Activated CD4-positive, alpha-beta T cell treated with anti-CD3 and anti-CD28 coated beads, Interleukin-2, Interleukin-4, amounts not matched to agents 100 ng/mL and 50 ng/mL, durations not matched to agents 16 hours and 8 hours (primary cell): ENCODE measurements at places on chromosomes 12 and 14.

DNA sequence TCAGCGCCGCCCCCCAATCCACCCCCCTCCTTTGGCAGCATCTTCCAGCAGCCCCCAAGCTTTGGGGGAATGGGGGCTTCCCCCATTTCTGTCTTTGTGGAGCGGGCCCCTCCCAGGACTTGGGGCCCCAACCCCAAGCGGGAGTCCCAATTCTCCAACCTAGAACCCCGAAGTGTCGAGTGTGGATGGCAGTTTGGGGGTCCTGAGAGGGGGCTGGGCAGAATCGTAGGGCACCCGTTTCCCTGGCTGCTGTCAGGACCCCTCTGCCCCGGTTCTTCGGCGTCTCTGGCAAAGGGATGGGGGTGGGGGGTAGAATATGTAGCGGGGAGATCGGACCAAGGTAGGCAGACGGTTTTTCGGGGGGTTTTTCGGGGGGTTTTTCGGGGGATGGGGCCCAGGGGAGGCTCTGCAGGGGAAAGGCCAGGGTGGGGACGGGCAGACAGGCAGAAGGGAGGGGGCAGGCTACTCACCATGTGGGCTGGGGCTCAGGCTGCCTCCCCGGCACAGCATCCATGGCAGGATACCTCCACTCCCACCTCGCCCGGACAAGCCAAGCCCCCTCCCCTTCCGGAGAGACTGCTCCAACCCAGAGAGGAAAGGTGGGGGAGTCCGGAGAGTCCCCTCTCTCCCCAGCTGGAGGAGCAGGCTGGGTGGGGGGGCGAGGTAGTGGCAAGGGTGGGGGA is 739 bp downstream of the JPH4 start:
- no peak for DNase-seq

DNA sequence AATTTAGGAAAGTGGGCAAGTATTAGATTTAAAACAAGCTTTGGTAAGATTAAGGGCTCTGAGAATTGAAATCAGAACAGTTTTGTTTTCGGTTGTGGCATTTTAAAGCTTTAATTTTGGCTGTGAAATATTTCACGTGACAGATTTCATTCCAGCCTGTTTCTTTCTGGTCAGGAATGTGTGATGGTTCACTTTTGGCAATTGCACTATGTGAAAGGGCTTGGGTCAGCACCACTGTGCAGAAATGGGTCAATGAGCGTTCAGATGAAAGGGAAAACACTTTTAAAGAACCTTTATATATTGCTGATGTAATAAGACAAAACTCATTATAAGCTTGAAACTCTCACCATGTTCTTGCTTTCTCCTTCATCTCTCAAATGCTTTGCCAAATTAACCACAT is 17.1 kb downstream of the NUBPL start:
- DNase-seq = no peak

DNA sequence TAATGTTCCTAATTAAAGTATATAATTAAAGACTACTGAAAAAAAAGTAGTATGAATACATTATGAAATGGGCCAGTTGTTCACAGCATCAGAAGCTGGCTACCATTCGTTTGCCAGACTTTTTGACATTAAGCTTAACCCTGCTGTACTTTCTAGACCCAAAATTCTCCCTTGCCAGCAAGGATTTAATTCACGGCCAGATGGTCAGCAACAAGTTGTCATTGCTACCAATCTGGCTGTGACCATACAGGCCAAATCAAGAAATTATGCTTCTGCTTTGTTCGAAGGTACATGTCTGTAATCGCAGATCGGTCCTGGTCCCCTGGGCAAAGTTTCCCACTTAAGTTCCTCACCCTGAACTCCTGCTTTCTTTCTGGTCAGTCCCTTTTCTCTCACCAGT is 217.7 kb upstream of the ATXN7L3B start:
- no peak for DNase-seq

DNA sequence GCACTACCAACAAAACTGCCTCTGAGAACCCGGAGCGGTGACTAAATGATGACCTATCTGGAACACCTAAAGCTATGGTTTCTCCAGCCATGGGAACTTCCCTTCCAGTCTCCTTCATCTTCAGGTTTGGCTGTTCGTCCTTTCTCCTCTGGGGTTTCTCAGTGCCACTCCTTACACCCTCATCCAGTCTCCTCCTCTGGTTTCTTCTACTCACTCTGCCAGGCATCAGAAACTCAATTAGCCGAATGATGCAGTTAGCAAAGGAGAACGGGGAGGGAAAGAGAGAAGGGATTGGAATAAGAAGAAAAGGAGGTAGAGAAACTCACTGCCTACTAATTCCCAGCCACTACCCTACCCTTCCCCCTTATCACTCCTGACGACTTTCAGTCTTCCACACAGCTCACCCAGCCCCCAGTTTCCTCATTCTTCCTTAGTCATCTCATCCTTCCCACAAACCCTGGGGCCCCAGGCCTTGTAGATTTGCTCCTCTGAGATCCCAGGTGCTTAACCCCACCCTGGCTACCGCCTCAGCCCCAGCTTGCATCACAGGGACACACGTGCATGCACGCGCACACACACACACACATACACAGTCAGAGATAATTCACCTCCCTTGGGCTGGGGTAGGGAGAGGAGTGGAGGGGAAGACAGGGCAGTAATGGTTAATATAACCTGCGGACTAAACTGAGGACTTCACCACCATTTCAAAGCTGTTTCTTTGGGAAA is 13.0 kb downstream of the FGD6 start:
- DNase-seq = no peak

DNA sequence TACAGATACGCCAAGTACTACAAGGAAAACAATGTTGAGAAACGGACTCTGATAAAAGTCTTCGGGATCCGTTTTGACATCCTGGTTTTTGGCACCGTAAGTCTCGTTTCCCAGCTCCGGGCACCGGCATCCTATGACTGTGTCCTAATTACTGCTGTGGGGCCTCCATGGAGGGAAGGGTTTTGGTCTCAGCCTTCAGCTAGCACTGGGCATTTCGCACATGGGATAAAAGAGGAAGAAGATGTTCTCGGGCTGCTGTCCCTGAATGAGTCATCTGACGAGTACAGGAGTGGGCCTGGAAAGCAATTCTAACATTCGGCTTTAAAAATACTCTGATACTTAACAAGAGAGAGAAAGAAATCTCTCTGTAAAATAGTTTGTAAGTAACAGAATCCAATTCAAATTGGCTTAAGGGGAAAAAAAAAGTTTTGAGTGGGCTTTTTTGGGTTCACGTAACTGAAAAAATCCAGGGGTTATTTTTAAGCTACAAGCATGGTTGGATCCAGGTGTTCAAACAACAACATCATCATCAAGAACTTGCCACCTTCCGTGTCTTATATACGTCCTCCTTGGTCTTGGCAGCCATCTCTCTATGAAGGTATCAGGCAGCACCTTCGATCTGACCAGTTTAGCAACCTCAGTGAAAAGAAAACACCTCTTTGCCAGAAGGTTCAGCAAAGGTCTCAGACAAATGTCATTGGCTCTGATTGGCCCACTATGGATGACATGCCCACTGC is 34.4 kb upstream of the P2RX4 start:
- DNase-seq = no peak

DNA sequence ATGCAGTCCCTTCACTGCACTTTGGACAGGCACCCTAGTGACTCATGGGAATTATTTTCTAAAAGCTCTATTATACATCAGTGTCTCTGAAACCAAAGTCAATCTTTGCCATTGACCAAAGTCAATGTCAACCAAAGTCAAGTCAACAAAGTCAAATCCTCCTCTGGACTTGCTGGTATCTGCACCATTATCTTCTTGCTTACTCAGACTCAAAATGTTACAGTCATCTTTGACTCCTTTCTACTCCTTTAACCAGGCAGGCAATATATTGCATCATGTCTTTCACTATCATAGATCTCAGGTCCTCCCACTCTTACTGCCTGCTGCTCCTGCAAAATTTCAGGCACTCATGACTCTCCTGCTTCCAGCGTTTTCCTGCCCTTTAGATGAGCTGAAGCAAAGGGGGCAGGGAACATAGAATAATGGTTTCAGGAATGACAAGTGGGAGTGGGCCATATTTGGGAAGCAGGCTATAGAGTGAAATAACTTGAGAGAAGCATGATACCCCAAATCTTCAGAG is 39.2 kb downstream of the IGF1 start:
- DNase-seq = peak; percentile 25

DNA sequence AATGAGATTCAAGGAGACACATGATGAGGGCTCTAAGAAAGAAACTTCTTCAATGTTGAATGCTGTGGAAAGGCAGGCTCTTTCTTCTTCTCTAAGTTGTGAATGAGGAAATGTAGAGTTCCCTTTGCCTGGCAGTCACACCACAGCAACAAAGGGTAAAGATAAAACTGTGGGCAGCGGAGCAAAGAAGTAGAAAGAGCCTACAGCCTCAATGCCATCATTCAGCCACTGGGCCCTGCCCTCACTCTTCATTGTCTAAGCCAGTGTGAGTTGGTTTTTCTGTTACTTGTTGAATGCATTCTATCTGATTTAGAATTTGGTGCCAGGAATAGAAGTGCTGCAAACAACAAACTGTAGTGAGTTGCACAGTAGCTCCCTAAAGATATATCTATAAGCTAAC is 12.2 kb downstream of the SDR9C7 start:
- DNase-seq = no peak

GRCh38 chr12:19894803-19895202 is 455.5 kb downstream of the AEBP2 start:
- DNase-seq = peak; percentile 83

DNA sequence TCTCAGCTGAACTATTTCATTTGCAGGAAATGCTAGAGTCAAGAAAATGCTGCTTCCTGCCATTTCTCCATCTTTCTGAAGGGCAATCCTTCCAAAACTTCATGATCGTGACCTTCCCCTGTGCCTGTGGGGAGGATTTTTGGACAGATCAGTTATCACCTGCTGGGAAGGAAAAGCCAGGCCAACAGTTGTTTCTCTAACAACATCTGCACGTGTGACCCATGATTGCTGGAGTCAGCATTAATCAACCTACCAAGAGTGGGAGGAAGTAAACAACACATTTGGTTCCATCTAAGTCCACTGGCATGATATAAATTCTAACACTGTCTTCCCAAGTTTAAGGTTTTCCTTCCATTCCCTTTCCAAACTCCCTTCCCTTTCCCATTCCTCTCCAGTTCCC is 172.7 kb downstream of the APAF1 start:
- no peak for DNase-seq

DNA sequence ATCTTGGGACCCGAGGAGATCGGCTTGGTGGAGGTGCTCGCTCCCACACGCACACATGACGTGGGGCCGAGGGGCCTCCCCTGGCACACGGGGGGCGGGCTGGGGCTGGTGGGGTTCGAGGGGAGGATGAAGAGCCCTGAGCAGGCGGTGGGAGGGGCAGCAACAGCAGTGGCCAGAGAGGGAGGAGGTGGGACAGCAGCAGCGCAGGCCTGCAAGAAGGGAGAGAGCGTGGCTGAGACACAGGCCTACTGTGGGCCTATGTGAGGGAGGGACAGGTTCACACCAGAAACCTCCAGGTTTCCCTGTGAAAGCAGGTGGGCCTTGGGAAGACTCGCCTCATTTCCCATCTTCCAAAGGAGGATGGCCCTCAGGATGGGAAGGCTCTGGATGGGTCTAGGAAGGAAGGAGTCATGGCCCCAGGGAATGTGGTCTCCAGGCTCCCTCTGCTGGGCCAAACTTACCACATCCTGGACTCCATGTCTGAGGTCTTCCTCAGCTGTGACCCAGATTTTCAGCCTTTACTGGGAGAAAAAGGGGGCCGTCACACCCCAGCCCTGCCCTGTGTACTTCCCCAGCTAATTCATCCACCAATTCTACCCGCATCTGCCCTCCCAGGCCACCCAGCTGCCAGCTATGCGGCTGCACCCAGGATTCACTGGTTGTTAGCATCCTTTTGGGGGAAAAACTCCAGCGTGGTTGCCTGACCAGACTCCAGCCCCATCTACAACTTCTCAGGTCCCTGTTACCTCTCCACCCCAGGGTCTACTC is 2.8 kb downstream of the PIANP start:
- no peak for DNase-seq

- DNase-seq = no peak
These were observed 149.1 kb upstream of the HMGA2 start for GRCh38 chr12:65675141-65675621.

GRCh38 chr14:77092676-77093075 is 5.4 kb upstream of the CIPC start:
- DNase-seq = no peak

GRCh38 chr12:49332891-49333371 is 4.1 kb downstream of the C1QL4 start:
- DNase-seq = no peak

DNA sequence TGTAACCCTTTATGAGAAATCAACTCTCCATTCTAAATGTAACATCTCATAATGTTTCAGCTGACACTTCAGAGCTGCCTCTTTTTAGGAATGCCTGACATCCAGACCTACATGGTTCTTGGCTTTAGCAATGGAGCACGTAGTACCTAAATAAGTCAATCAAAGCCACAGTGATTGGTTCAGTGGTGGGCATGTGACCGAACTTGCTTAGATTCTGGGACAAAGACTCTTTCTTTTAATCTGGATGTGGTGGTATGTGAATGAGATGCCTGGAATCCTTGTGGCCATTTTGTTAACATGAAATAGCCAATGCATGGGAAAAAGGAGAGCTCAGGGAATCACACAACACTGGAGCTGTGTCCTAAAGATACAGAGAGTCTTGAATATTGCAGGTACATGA is 11.8 kb downstream of the GPR65 start:
- no peak for DNase-seq

DNA sequence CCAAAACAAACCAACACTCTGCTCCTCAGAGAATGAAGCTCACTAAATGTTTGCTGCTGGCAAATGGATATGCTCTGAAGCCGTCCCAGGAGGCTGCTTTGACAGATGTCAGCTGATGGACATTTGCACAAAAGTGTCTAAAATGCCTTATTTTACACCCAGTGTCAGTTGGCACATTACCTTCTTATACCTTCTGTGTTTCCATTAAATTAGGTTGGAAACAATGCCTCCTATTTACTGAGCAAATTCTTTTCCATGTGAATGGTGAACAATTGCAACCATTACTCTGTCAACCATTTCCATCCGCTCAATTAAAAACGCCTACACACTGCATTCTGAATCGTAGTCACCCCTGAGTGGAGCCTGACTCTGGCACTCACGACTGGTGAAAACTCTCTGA is 1679.9 kb upstream of the FLRT2 start:
- DNase-seq = no peak

GRCh38 chr14:94157197-94157596 is 16.9 kb upstream of the PPP4R4 start:
- no peak for DNase-seq

DNA sequence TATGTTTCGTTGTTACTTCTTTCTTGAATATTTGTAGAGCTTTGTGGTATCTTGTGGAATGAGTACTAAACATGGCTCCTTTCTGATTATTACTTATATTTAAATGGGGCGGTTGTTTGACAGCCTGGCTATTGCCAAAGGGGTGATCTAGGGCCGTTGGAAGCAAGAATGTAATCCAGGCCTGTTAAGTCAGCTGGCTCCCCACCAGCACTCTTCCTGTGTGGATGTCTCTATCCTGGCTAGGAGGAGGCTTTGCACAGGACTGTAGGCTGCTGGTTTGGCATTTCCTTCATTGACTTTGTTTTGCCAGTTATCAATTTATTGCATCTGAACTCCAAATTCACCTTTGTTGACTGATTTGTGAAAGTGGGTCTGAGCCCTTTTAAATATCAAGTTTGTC is 5.6 kb downstream of the FAM234B start:
- no peak for DNase-seq

- DNase-seq = no peak
These were observed 363.1 kb downstream of the LRIG3 start for GRCh38 chr12:58557171-58557570.
